ENCODE measurements at places on chromosomes 1 and 21.

- DNase-seq, result peak; percentile 77
These were observed 6.8 kb downstream of the RPE65 start for GRCh38 chr1:68442822-68443556.

DNA sequence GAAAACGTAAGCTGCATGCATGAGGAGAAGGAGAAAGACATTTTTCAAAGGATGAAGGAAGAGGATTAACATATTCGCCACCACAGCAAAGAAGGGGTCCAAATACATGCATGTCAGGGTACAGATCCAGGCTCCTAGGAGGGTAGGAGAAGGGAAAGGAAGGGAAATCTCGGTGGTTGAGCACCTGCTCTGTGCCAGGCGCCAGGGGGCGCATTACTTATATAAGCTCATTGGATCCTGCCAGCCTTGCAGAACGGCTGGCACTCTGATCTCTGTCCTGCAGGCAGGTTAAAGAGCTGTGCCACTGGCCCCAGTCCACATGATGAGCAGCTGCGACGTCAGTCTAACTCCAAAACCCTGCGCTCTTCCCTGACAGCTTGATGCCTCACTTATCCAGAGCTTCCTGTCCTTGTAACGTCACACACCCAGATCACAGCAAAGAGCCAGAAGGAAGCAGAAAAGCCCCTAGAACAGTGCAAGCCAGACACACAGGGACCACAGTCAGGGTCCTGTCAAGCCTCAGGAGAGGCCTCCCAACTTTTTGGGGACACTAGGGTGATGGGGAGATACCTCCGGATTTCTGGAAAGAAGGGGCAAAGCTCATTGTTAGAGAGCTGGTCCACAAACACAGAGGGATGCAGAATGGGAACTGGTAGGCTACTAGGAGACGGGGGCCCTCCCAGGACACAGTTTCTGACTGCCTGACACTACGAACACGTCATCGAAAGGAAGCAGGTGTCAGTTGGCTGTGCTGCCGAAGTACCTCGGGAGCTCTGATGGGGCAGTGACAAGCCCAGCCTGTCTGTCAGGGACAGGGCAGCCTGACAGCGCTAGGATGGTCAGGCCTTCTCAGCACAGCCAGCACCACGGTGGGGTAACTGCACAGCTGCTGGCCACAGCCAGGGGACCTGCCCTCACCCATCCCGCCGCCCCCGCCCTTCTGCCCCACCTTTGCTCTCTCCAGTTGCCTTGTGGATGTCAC lies 99.1 kb downstream of the BEND5 start:
- peak; percentile 92 for DNase-seq

DNA sequence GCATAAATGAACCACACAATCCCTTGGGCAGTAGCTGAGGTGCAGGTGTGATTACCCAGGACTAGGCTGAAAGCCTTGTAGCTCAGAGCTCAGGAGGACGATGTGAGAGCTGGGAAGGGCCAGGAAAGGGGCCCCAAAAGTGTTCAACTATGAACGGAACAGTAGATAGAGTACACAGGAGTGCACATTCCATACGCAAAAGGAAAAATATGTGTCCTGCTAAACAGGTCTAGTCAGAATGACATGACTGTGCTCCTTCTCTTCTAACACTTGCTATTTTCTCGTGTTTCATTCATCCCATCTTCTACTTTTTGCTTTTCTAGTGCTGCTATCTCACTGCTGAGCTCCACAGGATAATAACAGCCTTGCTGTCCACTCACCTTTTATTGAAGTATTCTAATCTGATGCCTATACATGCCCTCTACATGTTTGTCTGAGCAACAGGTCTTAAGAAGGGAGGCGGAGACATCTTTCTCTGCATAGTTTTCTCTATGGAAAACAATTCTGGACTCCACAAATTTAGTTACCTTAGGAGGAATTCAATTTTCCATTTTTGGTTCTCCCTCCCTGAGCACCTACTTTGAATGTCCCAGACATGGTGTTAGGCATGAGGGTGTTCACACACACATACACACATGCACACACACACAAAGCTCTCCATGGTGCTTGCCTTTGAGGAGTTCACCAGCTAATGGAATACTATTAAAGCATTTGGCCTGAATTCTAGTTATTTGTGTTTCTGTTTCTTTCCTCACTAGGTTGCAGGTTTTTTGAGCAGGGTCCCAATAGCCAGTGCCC lies 3.4 kb downstream of the S100A10 start:
- DNase-seq, result no peak

GRCh38 chr1:10823000-10823401 lies 26.6 kb upstream of the CASZ1 start:
- DNase-seq, result no peak

DNA sequence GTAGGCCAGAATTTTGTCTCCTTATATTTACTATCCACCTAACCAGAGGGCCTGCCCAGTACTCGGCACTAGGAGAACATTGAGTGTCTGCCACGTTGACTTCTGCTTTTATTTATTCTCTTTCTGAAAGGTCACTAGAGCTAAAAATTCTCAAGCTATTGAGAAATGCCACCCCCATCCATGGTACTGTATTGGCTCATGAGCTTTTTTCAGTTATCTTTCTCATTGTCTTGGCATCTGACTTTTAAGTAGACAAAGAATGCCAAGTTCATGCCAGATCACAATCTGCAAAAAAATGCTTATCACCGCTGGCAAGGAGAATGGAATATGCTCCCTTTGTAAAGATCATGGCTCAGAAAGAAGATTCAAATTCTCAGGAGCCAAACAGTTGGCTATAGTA lies 49.8 kb upstream of the MROH9 start:
- peak; percentile 54 for DNase-seq

GRCh38 chr1:185495898-185496297 lies 178.9 kb upstream of the IVNS1ABP start:
- no peak for DNase-seq
